ENCODE measurements at places on chromosomes 3 and 15. TPM values are rescaled to one million over a fixed set of nuclear protein-coding genes. Genes with fewer than 3 reads are reported as not detected.

CCR9 gene
- 0.15 TPM for total RNA-seq

- ATAC-seq = no peak
Observed at GRCh38 chr15:49079340-49080039, 33.2 kb upstream of the SECISBP2L start.

GOLGA6B gene
- total RNA-seq = not detected

AHSG gene
- total RNA-seq = not detected

- ATAC-seq = no peak
Observed at GRCh38 chr15:57213862-57214261, 162.4 kb upstream of the CGNL1 start.

GPR160 gene
- 15.4 TPM for total RNA-seq

DNA sequence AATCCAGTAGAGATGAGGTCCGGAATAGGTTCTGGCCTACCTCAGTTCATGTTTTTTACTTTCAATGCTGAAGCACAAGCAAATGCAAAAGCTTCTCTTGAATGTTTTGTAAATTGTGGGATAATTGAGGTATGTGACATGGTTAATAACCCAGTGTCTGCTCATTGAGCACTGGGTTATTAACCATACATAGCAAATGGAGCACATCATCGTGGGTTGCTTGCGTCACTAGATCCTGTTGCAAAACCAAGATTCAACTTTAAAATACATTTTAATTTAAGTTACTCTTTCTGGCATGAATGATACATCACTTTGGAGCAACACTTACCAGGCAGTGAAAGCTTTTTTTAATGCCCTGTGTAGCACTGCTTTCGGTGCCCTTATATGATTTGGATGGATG is 165.6 kb downstream of the IGF1R start:
- ATAC-seq = no peak

AADACL2 gene
- total RNA-seq = not detected

GRCh38 chr3:105747696-105748095 is 121.1 kb downstream of the CBLB start:
- ATAC-seq = no peak

Data from activated T-helper 17 cell treated with anti-CD3 and anti-CD28 coated beads, Interleukin-2, amount 50 U/mL, for 72 hours (primary cell).